Effector CD8-positive, alpha-beta T cell (primary cell): ENCODE measurements at places on chromosomes 4 and X.
A peak's percentile ranks its signal among the peaks of the same experiment; 100 is the strongest.

DNA sequence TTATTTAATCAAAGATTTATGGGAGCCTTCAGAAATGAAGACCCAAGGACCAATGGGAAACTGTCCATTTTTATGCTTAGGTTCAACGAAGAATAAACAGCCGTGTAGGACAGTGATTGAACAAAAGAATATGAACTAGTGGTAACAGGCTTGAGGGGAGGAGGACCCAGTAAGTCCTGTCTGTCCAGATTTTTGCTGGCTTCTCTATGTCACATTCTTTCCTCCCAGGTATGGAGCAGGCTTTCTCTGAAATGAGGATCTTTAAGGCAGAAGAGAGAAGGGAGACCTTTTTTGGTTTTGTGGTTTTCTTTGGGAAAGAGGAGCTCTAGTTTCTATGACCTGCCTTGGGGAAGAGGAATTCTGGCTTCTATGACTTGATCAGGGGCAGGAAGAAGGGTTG lies 74.1 kb downstream of the BANK1 start:
- no peak for DNase-seq

GRCh38 chr4:58209551-58209950 lies 1099.4 kb upstream of the IGFBP7 start:
- DNase-seq: no peak

DNA sequence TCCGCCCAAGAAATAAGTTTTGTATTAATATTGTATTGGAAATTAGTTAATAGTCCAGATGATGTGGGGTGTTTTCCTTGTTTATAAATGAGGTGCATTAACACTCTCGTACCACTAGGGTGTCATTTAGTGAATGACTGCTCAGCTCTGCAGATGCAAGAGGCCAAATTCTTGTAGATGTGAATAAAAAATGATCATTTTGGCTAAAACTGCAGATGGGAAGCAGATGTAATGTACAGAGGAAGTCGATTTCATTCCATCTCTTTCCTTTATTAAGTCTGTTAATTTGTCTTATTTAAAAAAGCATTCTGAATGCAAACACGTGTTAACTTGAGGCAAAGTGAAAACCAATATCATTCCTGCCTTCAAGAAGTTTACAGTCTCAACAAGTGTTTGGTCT lies 108.1 kb downstream of the DHX15 start:
- no peak for DNase-seq

DNA sequence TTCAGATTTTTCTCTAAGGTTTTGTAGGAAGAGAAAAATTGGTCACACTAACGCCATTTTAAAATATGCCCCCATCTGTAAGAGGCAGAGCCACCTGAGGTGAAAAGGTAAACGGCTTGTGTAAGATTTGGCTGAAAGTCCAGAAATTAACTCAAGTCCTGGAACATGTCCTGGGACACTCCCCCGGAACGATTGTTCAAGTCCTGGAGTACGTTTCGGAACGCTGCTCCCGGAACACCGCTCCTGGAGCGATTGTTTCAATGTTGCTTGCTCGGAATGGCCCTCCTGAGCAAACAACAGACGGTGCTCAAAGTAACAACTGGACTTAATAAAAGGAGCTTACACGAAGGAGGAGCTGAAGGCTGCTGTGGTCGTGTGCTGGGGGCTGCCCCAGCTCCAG lies 796.5 kb upstream of the SLIT2 start:
- no peak for DNase-seq

DNA sequence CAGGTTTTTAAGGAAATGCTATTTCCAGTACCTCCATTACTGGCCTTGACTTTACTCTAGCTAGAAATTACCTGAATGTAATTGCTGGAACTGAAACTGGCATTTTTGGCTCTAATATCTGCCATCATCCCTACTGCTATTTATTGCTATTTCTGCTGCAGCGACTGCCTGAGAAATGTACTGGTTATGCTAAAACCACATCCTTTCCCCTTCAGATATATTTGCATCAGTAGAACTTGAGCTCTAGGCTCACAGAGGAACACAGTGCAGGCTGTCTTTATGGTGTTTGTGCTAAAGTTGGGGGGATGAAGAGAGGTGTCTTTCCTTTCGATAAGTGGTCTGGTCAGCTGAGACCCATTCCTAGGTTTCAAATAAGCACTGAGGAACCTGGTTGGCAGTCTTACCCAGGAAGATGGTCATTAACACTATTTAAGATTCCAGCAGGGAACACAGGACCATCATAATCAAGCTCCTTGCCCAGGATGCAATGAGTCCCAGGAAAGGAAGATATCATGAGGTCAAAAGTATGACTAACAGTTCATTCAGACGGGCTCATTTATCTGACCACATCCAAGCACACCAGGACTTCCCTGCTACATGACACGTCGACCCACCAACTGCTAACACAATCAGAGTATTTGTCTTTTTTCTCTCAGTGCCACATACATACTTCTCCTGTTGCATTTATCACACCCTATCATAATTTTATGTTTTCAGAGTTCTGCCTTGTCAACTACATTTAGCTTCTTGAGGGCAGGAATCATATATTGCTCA lies 137.4 kb downstream of the GABRA3 start:
- no peak for DNase-seq

- DNase-seq: no peak
Observed at GRCh38 chr4:56058555-56058954, 109.8 kb downstream of the CEP135 start.

DNA sequence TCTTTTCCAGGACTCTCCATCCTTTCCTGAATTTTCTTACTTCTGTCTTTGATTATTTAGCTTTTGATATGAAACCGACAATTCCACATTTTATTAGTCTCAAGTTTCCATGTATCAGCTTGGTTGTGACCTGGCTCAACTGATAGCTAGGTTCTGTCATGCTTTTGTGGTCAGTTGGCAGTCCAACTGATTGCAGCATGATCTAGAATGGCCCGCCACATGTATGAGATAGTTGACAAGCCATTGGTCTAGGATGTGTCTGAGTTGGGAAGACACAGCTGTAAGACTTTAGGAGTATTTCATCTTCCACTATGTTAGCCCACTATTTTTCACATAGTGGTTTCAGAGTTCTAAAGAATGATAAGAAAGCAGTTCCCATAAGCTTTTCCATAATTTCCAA lies 117.5 kb upstream of the GRID2 start:
- no peak for DNase-seq

GRCh38 chrX:71911731-71912050 lies 1.0 kb downstream of the NHSL2 start:
- no peak for DNase-seq

DNA sequence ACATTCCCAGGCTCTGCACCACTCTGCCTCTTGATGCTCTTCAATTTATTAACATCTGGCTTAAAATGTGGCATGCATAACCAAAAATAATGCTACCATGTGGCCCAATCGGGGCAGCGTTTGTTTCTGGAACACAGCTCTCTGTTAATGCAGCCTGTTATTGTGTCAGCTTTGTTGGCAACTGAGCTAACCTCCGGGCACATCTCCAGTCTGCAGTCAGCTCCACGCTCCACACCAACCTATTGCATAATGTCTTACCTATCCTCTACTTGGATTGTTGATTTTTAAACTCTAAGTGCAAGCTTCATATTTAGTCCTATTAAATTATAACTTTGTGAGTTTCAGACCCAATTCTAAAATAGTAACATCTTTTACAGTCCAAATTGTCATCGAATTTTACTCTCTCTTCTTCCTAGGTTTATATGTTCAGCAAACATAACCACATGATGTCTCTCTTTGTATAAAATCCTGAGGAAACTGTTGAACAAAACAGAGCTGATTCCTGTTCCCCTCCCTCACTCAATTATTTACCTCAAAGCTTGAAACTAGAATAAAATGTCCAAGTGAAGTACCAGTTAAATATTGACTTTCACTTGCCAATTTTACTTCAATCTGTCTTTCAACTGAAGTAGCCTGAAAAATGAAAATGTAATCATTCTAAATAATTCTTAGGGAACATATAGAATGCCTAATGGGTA lies 92.2 kb upstream of the RAPGEF2 start:
- no peak for DNase-seq

GRCh38 chr4:6548201-6548881 lies 26.6 kb upstream of the MAN2B2 start:
- no peak for DNase-seq

GRCh38 chr4:167234316-167234881 lies at the start of gene SPOCK3:
TSS of gene SPOCK3 (minus strand) at chr4:167234494.
- no peak for DNase-seq

DNA sequence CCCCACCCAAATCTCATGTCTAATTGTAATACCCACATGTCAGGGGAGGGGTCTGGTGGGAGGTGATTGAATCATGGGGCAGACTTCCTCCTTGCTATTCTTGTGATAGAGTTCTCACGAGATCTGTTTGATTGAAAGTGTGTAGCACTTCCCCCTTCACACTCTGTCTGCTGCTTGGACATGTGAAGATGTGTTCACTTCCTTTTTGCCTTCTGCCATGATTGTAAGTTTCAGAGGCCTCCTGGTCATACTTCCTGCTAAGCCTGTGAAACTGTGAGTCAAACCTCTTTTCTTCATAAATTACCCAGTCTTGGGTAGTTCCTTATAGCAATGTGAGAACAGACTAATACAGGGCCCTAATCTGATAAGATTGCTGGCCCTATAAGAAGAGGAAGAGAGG lies 1514.8 kb downstream of the RPA4 start:
- DNase-seq: no peak

GRCh38 chr4:156764846-156765245 lies 206.8 kb downstream of the PDGFC start:
- no peak for DNase-seq

DNA sequence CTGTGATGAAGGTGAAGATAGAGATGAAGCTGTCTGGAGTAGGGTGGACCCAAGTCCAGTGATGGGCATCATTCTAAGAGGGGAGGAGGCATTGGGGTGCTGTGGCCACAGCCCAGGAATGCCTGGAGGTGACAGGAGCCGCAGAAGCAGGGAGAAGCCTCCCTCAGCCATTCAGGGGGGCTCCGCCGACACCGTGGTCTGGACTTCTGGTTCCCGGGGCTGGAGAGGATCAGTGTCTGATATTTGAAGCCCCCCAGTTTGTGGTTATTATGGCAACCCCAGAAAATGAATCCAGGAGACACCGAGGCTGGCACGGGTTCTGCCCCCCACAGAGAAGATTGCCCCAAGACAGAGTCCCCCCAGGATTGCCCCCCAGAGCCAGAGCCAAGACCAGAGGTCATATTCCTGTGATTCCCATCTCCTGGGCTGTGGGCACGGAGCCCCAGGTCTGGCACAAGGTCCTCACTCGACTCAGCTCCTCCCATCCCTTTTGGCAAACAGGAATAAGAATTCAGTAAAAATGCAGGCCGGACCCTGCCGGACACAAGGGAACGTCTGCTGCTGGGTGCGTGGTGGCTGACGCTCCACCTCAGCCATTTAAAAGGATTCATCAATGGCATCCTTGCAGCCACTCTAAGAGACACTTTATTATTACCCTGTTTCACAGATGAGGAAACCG lies 116.6 kb downstream of the CPZ start:
- DNase-seq: no peak

GRCh38 chr4:113901994-113902787 lies 77.3 kb downstream of the ARSJ start:
- DNase-seq: peak; percentile 19

DNA sequence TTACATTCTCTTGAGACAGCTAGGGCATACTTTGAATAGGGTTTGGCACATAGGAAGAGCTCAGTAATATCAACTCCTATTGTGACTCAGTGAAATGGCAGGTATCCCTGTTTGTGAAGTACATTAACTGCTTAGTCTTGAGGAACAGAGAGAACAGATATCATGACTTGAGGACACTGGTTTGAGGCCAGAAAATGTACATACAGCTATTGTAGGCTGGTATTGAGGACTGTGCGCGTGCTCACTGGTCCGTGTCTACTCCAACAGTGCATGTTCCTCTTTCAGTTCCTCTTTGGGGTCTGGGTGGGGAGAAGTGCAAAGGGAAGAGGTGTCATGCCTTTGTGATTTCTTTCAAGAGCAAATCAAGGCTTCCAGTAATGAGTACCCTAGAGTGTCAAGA lies 34.6 kb upstream of the TBC1D9 start:
- DNase-seq: no peak

DNA sequence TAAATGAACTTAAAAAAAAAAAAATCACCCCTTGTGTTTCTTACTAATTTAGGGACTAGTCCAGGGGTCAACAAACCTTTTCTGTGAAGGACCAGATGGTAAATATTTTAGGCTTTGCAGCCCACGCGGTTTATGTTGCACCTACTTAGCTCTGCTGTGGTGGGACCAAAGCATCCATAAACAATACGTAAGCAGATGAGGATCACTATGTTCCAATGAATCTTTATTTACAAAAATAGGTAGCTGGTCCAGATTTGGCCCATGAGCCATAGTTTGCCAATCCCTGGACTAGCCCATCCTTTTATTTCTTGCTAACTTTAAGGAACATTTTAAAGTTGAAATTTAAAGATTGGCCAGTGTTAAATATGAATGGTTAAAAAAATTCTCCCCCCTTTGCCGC lies 95.3 kb downstream of the AFF1 start:
- no peak for DNase-seq

DNA sequence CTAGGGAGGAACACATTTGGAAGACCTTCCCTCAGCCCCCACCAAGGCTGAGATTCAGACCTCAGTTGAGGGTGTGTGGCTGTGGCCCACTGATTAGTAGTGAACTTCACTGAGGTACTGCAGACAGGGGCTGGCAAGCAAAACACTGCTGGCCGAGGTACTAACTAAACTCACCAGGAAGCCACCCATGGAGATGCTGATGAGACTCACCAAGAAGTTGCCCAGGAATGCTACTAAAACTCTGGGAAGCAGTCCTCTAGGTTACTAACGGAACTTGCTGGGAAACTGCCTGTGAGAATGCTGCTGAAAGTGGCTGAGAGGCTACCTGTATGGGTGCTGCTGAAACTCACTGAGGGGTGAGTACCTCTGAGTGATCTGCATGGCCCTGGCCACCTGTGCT lies 372.4 kb upstream of the RPS6KA3 start:
- DNase-seq: no peak
